B cell (primary cell): ENCODE measurements at places on chromosomes 11 and 22. TPM values are rescaled to one million over a fixed set of nuclear protein-coding genes. Genes with fewer than 3 reads are reported as not detected.
A peak's percentile ranks its signal among the peaks of the same experiment; 100 is the strongest.

The MLC1 gene
- total RNA-seq, result not detected in 2 replicates

DNA sequence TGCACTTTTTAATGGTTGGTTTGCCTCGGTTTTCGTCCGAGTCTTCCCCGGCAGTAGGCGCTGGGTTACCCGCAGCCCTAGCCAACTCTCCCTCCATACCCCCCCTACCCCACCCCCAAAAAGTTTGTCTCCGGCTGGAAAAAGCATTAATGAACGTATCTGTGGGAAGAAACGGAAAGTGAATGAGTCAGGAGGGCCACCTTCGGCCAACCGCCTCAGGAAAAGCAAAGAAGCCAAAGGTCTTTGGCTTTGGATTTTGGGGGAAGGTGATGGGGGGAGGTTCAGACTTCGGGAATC, 508 bp upstream of the FLI1 start:
- no peak for DNase-seq

DNA sequence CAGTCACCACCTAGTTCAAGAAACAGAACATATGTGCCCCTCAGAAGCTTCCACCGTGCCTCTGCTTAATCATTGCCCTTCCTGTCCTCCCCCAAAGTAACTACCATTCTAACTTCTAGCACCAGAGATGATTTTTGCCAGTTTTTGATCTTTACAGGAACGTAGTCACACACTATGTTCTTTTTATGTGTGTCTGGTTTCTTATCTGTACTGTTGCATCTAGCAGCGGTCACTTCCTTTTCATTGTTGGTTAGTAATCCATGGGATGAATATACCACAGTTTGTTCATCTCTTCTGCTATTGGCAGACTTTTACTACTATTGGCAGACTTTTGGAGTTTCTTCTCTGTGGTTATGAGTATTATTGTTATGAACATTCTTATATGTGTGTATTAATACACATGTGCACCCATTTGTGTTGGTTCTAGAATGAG, 34.6 kb downstream of the SPECC1L start:
- DNase-seq, result no peak

GRCh38 chr22:44755417-44755816, 3.0 kb downstream of the ARHGAP8 start:
- no peak for DNase-seq

The HTR3B gene
- total RNA-seq, result not detected in 2 replicates

GRCh38 chr11:35009944-35010342, 93.5 kb downstream of the PDHX start:
- DNase-seq, result no peak

DNA sequence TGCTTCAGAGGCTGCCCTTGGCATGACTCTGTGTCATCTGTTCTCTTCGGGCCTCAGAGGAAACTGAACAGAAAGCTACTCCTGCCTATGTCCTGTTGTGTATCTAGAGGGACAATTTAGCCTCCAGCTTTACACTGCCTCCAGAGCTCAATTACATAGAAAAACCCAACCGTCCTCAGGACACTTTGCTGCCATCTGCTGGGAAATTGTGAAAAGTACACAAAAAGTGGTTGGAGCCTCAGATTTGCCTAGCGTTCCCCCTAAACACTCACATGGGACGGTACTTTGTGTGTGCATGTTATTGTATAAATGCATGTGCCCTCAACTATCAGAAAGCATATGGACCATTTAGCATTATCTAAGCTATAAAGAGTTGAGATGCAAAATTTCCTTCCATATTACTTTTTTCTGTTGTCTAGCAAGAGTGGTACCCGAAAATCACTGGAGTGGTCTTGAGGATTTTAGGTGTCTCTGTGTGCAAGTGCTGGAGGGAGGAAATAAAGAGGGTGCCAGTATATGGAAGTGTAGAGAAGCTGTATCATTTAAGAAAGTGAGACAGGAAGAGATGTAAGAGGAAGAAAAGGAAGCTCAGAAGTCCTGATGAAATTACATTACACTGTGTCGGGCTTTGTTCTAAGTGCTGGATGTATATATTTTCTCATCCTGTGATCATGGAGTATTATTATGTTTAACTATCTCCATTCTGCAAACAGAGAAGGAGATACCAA, 8.7 kb upstream of the MS4A4E start:
- DNase-seq, result no peak

The MYBPC3 gene
- 0.67 and 0.70 TPM in 2 replicates for total RNA-seq

- no peak for DNase-seq
These were observed 136.1 kb downstream of the MORC2 start for GRCh38 chr22:30832407-30832987.

The RAB3IL1 gene
- 0.29 TPM in 1 of 2 replicates, not detected in the other for total RNA-seq

DNA sequence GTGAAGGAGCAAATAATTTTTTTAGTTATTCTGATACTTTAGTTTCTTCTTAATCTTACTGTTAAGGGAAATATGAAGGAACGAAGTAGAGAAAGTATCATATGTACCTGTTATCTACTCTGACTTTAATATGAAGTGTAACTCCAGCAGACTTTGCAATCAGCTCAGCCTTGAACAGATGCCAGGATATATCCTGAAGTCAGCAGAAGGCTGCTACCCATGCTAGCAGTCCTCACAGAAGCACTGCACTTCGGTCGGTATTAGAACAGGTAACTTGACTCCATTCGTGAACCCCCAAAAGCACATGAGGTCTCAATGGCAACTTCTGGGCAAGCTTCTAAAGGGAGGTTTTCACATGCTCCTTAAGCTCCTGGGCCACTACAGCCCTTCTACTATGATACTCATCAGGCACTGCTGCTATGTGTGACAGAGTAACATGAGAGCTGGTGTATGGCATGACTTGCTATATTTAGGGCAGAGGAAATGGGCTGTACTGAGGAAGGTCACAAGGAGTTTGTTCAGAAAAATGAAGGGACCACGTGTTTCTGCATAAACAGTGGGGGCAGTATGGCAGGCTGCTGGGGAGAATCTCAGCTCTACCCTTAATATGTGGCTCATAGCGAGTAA, 344.1 kb downstream of the SOX6 start:
- no peak for DNase-seq

The CRYBB2 gene
- not detected in 2 replicates for total RNA-seq

The GDPD4 gene
- not detected in 2 replicates for total RNA-seq

The YWHAH gene
- total RNA-seq, result 46.6 and 51.1 TPM in 2 replicates

DNA sequence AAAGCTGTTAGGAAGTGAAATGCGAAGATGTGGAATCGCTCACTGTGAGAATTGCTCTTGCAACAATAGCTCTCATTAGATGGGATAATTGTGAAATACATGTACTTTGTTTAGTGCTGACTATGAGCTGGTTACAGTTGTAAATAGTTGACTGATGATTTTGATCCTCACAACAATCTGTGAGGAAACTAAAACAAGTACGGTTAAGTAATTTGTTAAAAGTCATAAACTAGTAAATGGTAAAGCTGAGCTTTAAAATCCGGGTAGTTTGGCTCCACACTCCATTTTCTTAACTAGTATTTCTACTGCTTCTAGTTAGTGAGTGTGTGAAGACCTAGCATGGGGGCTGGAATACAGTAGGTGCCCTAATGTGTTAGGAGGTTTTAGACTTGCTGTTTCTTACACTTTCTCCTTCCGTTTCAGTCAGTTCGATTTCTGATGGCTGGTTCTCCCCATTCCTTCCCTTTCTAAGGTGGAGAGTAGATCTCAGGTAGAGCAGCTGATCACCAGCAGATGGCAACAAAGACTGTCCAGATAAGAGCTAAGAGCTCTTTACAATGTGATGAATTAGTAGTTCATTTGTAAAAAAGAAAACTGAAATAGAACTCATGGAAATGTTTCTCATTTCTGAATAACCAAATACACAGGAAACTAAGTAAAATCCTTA, 16.3 kb upstream of the CYP2R1 start:
- DNase-seq, result peak; percentile 69

DNA sequence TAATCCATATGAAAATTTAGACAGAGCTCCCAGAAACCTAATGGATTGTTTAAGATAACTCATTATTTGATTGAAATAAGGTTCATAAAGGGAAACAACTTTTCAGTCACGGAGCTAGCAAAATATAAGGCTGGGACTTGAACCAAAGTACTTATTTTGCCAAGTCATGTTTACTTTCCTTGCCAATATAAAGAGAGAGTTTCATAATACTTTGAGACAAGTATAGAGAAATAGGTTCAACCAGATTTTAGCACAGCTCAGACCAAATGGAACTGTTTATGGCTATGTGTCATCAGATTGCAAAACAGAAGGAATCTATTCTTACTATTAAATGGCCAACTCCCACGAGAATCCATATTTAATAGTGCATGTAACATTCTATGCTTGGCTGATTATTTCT, 1517.5 kb upstream of the TENM4 start:
- DNase-seq, result no peak

DNA sequence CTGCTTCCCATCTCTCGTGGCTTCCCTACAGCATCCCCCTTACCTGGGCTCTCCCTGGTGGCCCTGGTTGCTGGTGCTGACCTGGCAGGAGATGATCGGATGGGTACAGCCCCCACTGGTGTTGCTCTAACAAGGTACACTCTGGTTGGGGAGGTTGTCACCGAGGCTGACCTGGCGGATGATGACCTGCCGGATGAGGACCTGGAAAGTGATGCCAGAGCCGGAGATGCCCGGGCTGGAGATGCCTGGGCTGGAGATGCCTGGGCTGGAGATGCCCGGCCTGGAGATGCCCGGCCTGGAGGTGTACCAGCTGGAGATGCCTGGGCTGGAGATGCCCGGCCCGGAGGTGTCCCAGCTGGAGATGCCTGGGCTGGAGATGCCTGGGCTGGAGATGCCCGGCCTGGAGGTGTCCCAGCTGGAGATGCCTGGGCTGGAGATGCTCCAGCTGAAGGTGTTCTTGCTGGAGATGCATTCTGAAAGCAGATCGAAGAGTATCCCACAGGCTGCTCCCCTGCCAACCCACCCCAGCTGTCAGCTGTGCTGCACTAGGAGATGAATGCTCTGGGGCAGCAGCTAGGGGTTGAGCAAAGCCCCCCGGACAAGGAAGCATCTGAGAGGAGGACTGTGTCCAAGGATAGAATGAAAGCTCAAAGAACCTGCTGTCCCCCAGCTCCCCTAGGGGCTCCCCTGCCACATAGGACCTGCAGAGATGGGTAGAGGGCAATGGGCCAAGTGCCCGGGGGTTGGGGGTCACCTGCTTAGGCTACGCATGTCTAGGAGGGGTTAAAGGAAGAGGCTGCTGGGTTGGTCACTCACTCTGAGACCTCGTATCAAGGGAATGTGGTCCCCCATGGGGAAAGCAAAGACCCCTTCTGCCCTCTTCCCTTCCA, 10.6 kb downstream of the TMPRSS13 start:
- no peak for DNase-seq

DNA sequence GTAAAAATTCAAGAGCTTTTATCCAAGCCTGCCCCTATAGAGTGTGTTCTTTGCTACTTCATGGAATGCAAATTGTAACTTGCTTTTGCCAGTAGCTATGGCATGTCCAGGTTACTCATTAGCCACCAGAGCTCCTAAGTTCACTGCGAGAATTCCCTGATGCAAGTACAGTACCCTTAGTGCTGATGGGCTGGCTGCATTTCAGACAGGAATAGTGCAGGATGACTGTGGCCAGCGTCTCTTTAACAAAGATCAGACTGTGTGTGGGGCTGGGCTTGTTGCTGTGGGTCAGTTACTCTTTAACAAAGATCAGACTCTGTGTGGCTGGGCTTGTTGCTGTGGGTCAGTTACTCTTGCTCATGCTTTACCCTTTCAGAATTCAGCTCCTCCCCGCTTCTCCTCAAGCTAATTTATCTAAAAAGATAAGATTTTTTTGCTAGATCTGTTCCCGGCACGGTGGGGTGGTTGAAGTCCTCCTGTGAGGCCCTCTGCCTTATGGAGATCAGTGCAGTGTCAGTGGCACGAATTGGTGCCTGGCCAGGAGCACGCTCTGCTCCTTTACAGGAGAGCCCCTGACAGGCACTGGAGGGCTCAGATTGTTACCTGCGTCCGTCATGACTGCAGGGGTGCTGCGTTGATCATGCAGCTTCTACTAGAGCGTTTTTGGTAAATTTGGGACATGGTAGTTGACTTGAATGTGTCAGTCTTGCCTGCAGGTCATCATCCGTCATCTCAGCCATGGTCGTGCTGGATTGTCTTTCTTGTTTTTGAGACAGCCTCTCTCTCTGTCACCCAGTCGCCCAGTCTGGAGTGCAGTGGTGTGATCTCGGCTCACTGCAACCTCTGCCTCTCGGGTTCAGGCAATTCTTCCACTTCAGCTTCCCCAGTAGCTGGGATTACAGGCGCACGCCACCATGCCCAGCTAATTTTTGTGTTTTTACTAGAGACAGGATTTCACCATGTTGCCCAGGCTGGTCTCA, 27.0 kb downstream of the AP2A2 start:
- DNase-seq, result no peak

The IGSF9B gene
- 0.37 and 0.85 TPM in 2 replicates for total RNA-seq

The PLEKHB1 gene
- 16.7 and 25.2 TPM in 2 replicates for total RNA-seq

GRCh38 chr11:134272381-134273316, 3.5 kb upstream of the GLB1L3 start:
- no peak for DNase-seq

GRCh38 chr11:12269104-12269441, 108.3 kb upstream of the PARVA start:
- DNase-seq, result no peak

The TOMM22 gene
- 47.6 and 48.2 TPM in 2 replicates for total RNA-seq

GRCh38 chr11:111935317-111936039, 1.7 kb upstream of the DIXDC1 start:
- no peak for DNase-seq

GRCh38 chr22:22076361-22076760, 93.8 kb upstream of the TOP3B start:
- no peak for DNase-seq

The TEX12 gene
- 0.47 TPM in 1 of 2 replicates, not detected in the other for total RNA-seq

DNA sequence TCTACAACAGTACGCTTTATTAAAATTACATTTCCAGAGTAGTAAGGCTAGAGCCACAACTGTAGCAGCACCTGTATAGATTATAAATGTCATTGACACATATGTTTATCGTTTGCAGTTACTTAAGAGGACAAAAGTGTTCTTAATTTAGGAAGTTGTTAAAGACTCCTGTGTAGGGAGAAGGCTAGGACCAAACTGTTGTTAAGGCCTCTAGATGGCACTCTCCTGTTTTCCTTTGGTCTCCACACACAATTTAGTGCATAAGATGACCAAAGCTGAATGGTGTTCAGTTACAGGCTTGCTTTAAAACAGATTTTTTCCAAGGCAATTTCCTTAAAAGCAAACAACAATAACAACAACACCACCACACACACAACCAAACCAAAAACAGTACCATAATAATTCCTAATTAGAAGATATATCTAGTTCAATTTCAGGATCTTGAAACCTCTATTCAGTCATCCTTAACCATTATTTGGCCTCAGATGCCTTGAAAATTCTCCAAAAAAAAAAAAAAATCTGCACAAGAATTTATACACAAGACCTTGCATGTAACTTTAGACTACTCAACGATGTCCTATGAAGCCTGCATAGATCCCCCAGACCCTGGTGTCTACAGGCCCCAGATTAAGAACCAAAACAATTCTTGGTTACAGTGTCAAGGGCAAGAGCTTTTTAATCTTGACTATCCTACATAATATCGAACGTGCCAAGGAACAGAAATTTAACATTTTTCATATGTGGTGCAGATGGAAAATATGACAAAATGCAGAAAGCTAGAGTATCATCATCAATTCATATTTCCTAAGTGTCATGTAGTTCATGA, 42.6 kb upstream of the APOA1 start:
- peak; percentile 71 for DNase-seq
